ENCODE measurements at places on chromosomes 4 and X.

DNA sequence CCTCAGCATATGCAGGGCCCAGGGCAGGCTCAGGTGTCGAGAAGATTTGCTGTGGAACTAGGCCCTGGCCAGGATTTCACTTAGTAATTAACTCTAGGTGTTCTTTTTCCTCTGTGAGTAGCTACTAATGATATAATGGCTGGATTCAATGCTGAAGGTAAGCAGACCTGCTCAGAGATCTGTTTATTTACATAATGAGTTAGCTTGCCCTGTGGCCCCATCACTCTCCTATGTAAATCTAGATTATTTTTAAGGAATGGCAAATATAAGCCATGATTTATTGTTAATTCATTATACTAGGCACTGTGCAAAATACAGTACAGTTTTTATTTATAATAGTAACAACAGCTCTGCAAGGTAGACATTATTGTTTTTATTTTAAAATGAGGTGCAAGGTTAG lies 117.2 kb downstream of the IRF2 start:
- DNase-seq, result no peak

- DNase-seq, result no peak
Observed at GRCh38 chr4:74632634-74633033, 161.7 kb downstream of the BTC start.

GRCh38 chr4:10893395-10893794 lies 208.8 kb upstream of the CLNK start:
- DNase-seq, result no peak

DNA sequence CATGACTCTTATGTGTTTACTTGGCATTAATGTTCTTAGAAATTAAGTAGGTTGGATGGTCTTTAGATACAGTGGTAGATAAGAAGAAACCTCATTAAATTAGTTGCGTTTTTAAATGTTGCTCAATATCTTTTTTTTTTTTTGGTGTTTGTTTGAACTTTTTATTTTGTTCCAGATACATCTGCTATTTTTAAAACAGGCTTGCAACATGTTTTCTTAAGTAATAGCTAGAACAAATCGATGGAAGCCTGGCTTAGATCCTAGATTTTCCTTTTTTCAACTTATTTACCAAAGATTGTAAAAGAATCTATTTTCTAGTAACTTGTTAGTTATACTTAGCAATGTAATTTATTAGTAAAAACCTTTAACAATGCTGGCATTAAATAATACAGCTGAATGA lies 9.3 kb downstream of the CNKSR2 start:
- DNase-seq, result no peak

GRCh38 chr4:146235654-146236177 lies 21.4 kb downstream of the REELD1 start:
- no peak for DNase-seq

DNA sequence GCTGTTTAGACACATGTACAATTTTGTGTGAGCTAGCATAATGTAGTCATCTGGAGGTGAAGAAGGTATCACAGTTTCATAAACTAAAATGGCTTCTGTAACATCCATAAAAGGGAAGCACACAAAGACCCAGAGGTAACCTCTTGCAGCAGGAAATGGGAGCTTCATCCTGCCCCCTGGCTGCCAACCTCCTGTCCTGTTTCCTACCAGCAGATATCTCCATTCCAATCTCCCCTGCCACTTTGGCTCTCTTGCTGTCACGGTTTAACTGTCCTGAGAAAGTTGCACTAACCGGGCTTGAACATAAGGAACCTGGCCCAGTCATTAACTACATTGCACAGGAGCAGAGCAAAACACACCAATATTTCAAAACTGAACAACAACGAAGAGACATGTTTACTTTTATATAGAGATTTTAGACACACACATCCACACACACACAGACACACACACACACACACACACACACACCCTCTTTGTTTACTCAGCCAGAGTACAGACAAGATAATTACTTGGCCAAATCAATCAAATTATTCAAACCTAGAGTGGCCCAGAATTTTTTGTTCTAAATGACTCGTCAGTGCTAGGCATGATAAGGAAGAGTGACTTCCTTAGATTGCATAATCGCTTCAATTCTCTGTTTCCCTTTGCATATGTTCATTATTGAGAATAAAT lies 24.2 kb downstream of the MID2 start:
- DNase-seq, result no peak

- peak; percentile 80 for DNase-seq
Observed at GRCh38 chr4:76238236-76238635, 13.3 kb upstream of the FAM47E start.

- peak; percentile 26 for DNase-seq
Observed at GRCh38 chrX:129772796-129773431, 6.8 kb upstream of the SASH3 start.

DNA sequence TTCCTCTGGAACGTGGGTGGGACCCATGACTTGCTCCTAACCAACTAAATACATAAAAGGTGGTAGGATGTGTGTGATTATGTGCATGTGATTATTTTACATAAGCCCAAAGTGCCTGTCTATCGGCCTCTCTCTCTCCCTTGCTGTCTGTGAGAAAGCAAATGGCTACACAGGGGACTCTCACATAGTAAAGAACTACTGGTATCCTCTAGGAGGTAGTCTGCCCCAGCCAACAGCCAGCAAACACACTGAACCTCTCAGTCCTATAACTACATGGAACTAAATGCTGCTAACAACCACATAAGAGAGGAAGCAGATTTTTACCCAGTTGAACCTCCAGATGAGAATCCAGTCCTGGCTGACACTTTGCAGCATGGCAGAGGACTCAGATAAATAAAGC lies 1249.4 kb downstream of the ADGRL3 start:
- no peak for DNase-seq

GRCh38 chr4:150302553-150302952 lies 224.3 kb downstream of the DCLK2 start:
- DNase-seq, result no peak

- DNase-seq, result peak; percentile 32
Observed at GRCh38 chr4:176792326-176793059, at the start of gene VEGFC. TSS of gene VEGFC (minus strand) at chr4:176792922. CDS start at chr4:176792311, 611 bp downstream.

GRCh38 chr4:74464291-74464690 lies 19.4 kb downstream of the AREG start:
- DNase-seq, result no peak

DNA sequence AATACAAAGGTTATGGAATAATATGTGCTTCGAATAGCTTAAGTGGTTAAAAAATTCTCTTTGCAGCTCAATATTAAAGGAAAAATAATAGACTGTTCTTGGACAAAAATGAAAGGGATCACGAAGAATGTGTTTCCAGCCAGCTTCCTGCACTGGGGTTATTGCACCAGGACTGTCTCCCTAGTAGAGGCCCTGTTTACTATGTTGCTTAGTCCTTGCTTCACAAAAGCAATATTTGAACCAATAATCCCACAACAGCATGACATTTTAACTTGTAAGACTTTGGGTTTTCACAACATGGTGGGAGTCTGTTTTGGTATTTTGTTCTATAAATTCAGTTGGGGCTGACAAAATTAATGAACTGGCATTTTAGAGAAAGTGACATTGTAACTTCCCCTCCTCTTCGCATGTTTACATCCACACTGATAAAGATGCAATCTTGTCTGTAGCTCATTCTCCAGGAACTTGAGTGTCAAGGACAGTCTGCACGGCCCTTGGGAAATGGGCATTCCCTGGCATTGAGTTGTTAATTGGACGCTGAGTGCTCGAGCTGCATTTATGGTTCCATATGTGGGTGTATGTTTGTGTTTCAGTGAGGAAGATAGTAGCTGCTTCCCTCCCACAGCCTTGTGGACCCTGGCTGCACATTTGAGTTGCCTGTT lies 39.0 kb downstream of the SHROOM2 start:
- DNase-seq, result no peak

GRCh38 chr4:64399313-64400109 lies 9.7 kb downstream of the TECRL start:
- no peak for DNase-seq
